ENCODE measurements at places on chromosomes 2 and 18.

DNA sequence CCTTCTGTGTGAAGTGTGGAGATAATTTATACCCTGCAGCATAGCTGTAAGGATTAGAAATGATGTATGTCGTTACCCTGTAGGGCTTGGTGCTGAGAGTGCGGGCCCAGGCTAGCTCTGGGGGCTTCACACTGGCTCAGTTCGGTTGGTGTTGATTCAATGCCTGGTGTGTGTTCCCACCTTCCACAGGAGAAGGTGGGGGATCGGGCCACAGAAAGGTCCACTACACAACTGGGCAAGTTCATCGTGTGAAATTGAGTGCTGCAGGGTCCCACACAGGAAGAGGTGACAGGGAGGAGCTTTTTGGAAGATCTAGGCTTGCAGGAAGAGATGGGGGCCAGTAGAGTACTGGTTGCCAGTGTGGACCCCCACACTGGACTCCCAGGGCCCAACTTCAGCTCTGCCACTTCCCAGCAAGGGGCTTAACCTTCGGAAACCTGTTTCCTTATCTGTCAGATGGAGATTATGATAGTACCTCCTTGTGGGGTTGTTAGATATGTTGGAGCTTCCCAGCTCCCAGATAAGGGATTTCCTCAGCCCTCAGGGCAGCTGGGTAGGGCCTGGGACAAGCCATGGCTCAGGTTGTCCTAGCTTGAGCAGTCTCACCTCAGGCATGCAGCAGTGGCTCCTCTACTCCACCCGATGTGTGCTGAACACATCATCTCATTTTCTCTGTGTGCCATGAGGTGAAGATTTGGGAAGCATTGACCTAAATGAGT lies 71.5 kb downstream of the TMEM247 start:
- DNase-seq, result no peak

GRCh38 chr18:23493654-23494053 lies 9.7 kb upstream of the RMC1 start:
- no peak for DNase-seq

DNA sequence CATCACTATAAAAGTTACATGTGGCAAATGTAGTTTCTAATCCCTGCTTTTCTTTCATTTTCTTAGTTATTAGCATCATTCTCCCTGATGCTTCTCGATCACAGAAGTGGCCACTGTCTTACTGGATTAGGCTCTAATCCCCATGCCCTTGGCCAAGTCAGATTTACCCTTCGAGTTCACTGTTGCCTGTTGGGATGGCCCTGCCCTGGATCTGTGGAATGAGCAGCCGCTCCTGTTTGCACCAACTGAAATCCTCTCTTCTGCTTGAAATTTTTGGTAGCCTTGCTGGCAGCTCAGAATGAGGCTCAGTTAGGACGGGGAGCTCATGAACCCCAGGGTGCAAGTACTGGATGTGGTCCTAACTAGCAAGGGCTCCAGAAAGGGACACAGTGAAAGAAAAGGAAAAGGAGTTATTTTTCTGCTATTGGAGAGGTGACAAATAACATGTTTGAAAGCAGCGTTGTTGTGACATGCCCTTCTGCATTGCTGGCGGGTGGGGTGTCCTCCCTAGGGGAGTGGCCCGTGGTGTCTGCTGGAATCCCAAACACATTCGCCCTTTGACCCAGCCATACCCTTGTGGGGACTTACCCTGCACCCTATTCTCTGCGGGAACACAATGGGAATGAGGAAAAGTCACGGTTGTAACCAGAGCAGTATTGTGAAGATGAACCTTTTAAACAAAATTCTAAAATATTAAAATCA lies 34.5 kb downstream of the RBFA start:
- DNase-seq, result no peak

DNA sequence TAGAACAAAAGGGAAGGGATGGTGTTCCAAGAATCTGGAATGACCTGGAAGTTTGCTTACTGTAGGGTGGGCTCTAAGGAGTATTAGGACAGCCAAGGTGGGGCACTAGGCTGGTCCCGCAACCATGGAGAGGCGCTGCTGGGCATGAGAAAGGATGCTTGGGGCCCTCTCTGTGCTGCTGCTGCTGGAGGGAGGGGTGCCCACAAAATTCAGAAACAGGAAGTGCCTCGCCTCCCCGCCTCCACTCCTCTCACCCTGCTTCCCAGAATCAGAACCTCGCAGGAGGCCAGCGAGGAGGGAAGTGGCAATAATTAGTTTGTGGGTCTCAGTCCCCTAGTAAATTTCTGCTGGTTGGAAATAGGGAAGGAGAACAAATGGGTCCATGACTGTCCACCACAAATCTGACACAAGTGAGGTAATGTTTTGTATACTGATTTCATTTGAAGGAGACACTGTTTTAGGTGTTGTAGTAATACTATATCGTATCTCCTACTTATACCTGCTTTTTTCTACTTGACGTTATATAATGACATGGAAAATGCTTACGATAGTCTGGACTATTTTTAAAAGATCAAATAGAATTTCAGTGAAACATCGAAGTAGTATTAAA lies 7.9 kb upstream of the PDCL3 start:
- DNase-seq, result no peak

DNA sequence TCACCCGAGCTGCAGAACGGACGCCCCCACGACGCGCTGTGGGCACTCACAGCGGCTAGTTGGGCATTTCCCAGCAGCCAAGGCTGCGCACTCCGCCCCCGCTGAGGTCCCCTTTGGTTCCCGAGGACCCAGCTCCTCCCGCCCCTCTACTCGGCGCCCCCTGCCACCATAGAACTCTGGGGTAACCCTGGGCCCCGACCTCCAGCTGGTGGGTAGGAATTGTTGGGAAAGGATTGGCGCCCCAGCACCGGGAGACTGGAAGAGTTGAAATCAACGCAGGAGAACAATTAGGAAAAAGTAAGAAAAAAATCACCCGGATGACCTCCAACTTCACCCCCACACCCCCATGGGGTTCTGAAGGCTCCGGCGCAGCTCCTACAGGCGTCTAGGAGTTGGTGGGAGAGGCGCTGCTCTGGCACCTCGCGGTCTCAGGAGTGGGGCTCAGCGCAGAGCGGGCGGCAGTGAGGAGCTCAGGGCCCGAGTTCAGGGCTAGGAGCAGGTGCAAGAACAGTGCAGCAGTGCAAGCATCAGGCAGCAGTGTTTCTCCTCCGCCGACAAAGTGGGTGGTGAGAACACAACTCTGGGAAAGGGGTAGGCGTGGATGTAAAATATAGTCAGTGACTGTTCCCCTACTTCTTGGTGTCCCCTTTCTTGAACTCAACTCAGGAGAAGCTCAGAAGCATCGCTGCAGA lies 14.0 kb downstream of the POU3F3 start:
- DNase-seq, result no peak
